Liver (tissue), 10 donors: ENCODE measurements at places on chromosomes 5 and 9. TPM values are rescaled to one million over a fixed set of nuclear protein-coding genes. Genes with fewer than 3 reads are reported as not detected.

Gene SHISAL2B
- total RNA-seq, result not detected

DNA sequence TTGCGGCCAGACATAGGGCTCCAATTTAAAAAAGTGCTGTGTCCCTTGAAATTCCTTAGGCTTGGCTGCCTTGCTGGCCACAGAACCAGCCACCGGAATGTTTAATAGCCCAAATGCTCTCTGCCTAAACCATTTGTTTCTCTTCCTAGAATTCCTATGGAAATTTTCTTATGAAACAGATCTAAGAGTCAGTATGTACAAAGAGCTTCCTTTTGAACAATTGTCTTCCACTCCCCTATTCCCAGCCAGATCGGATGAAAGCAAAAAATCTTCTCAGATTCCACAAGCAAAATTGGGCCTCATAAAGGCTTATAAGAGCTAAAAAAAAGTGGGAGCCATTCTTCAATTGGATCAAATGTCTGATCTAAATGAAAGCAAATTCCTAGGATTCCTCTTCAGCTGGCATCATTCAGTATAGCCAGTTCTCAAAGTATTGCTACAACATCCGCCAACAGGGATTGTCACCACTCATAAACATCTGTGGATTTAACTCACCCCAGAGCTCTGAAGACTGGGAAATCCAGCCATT, 104.3 kb downstream of the CEMIP2 start:
- no peaks in the 10 kb centered on the region for H3K4me1 ChIP-seq

DNA sequence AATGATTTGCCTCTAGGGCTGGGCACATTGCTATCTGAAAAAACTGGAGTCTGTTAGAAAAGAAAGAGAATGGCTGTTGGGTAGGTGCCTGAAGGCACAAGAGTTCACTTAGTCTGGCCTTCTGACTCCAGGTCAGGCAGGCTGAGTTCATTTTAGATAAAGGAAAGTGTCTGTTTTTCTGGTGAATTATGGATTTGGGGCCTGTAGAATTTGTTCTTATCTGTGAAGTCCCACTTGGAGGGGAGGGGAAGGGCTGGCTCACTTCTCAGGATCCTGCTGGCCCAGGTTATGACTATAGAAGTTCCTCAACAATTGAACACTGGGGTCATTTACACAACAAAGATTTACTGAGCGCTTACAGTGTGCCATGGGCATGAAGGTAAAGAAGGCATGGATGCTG, 11.5 kb upstream of the SEPTIN8 start:
- no peaks in the 10 kb centered on the region for H3K27me3 ChIP-seq
- no peak overlapping the region for H3K4me3 ChIP-seq

DNA sequence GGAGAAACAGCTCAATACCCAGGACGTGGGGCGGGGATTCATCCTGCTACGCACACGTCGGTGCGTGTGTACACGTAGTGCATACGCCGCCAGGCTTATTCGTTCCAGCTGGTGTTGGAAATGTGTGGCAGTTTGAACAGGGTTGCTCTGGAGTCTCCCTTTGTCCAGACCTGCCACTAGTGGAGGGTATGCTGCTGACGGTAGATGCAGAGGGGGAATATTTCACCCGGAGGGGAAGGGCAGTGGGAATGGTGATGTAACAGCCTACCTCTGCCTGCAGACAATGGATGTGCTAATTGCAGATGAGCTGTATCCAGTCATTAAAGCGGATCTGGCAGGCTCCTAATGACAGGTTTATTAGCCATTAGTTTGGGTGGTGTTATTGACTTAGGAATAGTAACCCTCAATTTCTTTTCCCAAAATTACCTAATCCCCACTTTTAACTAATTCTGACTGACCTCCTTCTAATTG, 142.7 kb downstream of the PAX5 start:
- no peaks in the 10 kb centered on the region for H3K4me1 ChIP-seq
- H3K27ac ChIP-seq, result no peak overlapping the region
- no peak for DNase-seq
- no peaks in the 10 kb centered on the region for H3K36me3 ChIP-seq
- H3K27me3 ChIP-seq, result no peaks in the 10 kb centered on the region
- H3K4me3 ChIP-seq, result no peak overlapping the region

DNA sequence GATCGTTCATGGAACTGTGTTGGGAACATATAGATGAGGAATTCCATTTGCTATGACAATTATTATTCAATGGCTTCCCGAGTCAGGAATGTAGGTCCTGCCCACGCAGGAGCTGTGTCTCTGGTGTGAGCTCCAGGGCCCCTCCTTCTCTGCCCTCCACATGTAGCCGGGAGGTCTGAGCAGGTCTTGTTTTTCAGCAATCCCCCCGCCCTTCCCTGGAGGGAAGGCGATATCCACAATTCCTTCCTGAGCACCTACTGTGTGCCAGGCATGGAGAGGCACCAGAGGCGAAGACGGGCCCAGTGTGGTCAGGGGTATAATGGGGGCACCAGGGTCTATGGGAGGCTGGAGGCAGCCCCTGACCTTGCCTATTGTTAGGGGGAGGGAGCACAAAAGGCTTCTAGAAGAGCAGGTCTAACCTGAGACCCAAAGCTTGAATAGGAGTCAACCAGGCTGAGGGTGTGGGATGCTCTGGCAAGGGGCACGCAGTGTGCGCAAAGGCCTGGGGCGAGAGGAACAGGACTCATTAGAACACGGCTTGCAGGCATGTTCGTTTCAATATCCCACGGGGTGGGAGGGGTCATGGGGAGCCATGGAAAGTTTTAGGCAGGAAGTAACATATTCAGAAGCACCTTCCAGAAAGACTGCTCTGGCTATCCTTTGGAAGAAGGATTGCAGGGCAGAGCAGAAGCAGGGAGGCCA, 154.9 kb downstream of the C9orf50 start:
- H3K4me1 ChIP-seq, result no peaks in the 10 kb centered on the region
- no peaks in the 10 kb centered on the region for H3K27me3 ChIP-seq
- H3K27ac ChIP-seq, result no peak overlapping the region
- no peaks in the 10 kb centered on the region for H3K36me3 ChIP-seq
- H3K4me3 ChIP-seq, result no peak overlapping the region

- peaks cover 13% of the 10 kb centered on the region for H3K4me1 ChIP-seq
- no peak for DNase-seq
- H3K36me3 ChIP-seq, result no peaks in the 10 kb centered on the region
- H3K4me3 ChIP-seq, result no peak overlapping the region
Measured at GRCh38 chr9:21996438-21996837, 1.8 kb downstream of the CDKN2B-AS1 start.

DNA sequence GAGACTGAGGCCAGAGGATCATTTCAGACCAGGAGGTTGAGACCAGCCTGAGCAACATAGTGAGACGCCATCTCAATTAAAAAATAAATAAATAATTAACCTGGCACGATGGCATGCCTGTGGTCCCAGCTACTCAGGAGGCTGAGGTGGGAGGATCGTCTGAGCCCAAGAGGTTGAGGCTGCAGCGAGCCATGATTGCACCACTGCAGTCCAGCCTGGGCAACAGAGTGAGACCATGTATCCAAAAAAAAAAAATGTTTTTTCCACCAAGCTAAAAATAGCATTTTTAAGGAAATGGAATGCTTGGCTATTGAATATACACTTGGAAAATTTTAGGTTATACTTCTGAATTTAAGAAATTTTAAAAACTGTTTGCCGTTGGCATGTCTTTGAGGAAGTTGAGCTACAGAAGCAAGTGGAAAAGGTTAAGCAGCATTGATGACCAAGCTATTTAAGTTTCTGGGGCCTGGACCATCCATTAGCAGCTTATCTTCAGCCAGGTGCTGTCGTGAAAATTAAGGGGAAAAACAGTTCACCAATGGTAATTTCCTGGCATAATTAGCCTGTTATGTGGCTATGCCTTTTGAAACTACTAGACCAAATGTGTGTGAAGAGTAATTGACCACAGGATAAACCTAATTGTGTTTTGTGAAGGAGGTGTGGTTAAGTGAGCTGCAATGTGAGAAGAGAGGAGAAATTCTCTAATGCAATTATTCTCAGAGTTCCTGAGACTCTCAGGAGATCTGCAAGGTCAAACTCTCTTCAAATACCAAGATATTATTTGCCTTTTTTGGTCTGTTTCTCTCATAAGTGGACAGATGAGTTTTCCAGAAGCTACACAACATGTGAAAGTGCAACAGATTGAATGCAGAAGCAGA, 21.0 kb downstream of the F2R start:
- no peak overlapping the region for H3K27ac ChIP-seq
- H3K27me3 ChIP-seq, result no peaks in the 10 kb centered on the region
- no peak overlapping the region for H3K4me3 ChIP-seq
- no peaks in the 10 kb centered on the region for H3K4me1 ChIP-seq
- H3K36me3 ChIP-seq, result no peaks in the 10 kb centered on the region

Gene PCDHGB2
- total RNA-seq, result 0.47 TPM

GRCh38 chr5:144187699-144188294, 17.1 kb downstream of the KCTD16 start:
- H3K4me1 ChIP-seq, result no peaks in the 10 kb centered on the region
- H3K4me3 ChIP-seq, result no peak overlapping the region
- H3K27ac ChIP-seq, result no peak overlapping the region
- H3K36me3 ChIP-seq, result no peaks in the 10 kb centered on the region
